ENCODE measurements at places on chromosomes 2 and 18.

DNA sequence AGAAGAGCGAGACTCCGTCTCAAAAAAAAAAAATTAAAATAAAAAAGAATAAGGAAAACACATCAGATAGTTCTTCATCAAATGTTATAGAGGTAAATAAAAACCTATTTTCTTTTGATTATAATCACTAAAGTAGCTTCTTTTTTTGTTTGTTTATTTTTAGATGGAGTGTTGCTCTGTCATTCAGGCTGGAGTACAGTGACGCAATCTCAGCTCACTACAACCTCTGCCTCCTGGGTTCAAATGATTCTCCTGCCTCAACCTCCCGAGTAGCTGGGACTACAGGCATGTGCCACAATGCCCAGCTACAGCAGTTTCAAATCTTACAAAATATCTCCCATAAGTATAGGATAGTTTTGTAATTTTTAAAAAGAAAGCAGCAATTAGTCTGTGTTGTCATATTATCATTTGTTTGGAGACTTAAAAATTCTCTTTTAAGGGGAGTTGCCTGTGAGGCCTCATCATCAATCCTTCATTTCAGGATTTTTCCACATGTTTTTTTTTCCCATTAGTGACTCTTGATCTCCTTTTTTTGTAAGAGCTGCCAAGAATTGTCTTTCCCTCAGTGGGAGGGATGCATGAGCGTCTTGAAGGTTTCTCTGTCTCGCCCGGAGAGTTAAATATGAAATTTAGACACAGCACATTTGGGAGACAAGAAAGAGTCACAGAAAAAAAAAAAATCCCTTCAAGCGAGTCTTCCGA, 275.9 kb downstream of the CDCA7 start:
- no peak for DNase-seq

- DNase-seq: no peak
Observed at GRCh38 chr2:185208261-185208660, 530.3 kb upstream of the FSIP2 start.

DNA sequence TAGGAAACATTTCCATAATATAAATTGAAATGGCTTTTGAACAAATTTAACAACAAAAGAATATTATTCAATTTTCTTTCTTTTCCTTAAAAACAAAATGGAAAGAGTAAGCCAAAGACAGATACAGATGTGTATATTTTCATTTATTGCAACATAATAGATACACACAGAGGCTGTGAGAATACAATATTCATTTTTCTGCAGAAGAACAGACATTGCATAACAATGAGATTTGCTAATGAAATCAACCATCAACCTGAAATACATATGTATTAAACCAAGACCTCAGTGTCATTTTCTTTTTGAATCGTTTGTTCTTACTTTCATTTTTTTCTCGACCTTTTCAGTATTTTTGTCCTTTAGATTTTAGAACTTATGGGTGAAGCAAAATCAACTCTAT, 95.1 kb downstream of the BAZ2B start:
- DNase-seq: no peak

DNA sequence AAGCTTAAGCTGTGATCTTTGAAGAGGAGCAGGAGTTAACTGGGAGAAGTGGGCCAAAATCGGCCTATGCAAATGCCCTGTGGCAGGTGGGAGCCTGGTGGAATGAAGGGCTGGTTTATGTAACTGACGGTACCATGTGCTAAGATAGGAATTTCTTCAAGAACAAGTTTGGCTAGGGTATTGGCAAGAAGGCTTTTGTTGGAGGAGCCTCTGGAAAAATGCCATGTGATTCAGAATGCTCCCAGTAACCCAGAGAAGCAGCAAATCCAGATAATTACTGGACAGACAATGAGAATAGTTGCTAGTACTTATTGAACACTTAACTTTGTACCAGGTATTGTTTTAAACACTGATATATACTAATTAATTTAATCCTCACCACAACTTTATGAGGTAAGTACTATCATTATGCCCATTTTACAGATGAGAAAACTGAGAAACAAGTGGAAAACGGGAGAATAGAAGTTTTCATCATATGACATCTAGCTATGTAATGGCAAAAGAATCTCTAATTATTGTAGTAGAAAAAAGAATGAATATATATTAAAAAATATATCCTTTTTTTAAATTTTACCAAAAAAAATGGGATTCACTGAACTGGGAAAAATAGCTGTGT, 9.1 kb upstream of the FAM124B start:
- no peak for DNase-seq

GRCh38 chr18:70337139-70337972, 48.5 kb downstream of the SOCS6 start:
- DNase-seq: no peak

DNA sequence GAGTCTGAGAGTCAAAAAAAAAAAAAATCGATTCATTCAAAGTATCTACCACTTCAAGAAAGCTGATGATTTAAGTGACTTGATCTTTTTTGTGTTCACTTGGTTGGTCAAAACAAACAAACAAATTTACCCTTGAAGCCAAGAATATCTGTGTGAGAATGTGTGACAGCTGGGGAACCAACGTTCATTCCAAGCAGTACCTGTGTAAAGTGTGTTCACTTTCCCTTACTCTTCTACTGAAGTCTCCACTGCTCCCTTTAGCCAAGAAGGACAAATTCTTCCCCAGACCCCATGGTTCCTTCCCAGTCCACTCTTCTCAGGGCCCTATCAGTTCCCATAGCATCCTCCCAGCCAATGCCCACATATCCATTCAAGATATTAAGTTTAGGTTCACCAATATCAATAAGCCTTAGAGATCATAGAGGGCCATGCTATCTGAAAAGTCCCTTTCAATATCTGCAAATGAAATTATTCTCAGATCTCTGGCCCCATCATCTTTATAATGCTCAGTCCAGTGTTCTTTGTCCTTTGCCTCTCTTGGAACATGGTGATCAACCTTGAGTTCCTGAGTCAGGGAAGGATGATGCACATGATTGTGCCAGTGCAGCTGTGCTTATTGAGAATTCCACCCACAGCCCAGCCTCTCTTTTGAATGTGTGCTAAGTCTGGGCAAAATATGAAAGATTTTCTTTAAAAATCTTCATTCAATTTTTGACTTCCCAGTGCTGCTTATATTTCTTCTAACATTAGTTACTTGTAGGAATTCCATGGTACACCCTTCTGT, 82.8 kb upstream of the DTNA start:
- DNase-seq: no peak
